ENCODE measurements at places on chromosomes 5 and 9.

DNA sequence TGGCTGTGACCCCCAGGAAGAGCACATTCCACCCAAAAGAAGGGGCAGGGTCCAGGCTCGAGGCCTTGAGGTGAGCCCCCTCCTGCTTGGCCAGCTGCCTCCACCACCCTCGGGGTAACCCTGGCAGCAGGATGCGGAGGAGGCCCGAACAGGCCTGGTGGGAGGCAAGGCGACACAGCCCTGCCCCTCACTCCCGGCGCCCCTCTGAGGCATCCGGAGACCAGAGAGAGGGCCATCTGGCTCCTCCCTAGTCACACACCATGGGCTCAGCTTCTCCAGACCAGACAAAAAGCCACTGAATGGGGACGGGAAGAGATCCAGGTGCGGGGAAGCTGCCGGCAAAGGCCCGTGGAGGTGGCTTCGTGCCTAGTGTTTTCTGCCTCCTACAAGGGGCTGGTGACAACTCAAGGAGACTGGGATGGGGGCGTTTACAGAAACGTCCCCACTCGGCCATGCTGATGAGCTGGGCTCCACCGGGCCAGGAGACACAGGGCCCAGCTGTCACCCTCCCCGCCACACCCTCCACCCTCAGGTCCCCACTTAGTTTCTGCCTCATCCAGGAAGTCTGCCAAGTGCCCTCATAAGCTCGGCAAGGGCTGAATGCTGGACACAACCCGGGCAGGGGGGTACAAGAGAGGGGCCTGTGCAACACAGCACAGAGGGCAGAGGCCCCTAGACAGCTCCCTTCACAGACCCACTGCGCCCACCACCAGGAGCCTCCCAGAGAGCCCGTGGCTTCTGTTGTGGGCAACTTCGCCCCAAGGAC lies 41.9 kb downstream of the NACC2 start:
- no peak for DNase-seq

GRCh38 chr5:179819296-179820126 lies 1.2 kb upstream of the SQSTM1 start:
- peak; percentile 62 for DNase-seq

DNA sequence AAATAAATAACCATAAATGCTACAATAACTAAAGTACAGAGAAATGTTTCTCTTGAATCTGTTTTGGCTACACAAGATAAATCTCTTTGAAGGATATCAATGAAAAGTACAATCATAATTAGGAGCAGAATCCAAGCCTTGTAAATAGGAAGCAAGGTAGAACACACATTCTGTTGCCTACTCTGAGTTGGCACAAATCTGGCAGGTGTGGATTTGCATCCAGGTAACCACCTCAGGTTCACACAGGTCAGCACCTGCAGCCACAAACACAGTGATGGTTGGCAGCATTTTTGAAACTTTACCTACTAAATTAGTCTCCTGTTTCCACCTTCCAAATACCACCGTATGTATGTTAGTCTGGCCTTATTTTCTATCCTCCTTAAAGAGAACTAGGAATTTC lies 105.3 kb upstream of the PIK3R1 start:
- no peak for DNase-seq

DNA sequence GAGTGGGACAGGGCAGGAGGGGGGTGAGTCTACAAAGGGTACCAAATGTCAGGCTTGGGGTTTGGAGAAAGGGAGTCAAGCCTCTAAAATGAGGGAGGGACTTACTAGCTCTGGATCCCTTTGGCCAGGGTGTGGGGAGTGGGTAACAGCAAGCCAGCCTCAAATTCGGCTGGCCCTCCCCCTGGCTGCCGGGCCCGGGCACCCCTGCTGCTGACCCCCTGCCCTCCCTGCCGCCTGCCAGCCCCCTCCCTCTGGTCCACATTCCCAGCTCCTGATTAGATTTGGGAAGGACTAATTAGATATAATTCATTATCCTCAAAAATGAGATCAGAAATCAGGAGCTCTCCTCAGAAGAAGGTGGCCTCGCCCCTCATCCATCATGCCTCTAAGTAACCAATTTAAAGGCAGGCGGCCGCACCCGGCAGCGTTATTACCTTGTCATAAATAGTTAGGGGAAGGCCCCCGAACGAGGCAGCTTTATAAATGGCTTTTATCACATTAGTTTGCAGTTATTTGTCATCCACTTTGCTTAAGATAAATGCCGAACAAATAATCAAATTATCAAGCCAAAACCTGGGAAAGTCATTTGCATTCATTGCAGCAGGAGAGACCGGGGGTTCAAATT lies 44.6 kb downstream of the LMX1B start:
- no peak for DNase-seq

GRCh38 chr5:125928663-125929062 lies 494.5 kb upstream of the GRAMD2B start:
- DNase-seq, result peak; percentile 37

DNA sequence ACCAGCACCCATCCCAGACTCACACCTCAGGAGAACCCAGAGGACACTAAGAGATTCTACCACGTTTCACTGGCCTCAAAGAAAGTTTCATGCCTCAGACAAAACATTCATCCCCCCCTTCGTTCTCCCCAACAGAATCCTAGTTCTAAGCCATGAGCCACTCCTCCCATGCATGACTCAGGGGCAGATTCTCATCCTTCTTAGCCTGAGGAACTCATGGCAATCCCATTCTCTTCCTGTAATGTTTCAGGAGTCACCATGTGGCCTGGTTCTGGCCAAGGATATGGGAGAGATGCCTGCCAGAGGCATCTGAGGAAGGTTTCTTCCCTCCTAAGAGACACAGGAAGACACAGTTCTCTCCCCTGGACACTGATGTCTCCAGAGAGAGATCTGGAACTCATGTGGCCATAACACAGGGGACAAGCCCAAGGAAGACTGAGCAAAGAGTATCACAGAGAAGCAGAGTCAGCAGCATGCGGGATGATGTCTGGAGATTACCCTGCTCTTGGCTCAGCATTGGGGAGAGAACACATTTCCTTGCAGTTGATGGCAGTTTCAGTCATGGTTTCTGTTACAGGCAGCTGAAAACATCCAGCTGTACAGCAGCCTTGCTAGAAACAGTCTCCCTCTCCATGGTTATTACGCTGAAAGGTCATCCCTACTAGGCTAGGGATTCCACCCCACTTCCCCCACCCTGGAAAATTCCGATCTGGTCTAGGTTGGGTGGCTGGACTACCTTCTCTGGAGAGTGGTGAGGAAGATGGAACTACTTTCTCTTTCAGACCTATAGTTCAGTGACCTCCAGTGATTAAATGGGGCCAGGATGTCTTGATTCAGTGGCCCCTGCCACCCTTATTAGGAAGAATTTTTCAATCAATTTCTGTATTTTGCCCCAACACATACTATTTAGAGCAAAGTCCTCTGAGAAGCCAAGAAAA lies 115.4 kb downstream of the ZNF608 start:
- no peak for DNase-seq

- DNase-seq, result peak; percentile 22
These were observed 175.7 kb downstream of the MELK start for GRCh38 chr9:36748322-36748899.

All from astrocyte (in vitro differentiated cells and primary cell).